ENCODE measurements at places on chromosomes 2 and 18. TPM values are rescaled to one million over a fixed set of nuclear protein-coding genes. Genes with fewer than 3 reads are reported as not detected.
A peak's percentile ranks its signal among the peaks of the same experiment; 100 is the strongest.

DNA sequence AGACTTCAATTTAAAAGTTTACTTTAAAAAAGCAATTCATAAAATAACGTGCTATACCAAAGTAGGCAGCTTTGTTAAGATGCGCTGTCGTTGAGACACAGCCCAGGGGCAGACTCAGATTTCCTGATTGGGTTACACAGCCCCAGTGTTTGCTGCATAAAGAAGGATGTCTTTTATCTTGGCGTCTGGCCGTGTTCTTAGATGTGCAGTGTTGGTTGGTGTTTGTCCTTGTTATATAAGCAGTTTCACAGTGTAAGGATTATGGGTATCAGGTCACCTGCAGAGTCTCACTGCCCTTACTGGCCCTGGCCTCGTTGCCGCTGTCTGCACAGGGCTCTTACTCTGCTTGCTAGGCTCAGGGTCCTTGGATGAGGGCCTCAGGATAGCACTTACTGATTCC, 108.5 kb downstream of the WDSUB1 start:
- DNase-seq, result no peak

DNA sequence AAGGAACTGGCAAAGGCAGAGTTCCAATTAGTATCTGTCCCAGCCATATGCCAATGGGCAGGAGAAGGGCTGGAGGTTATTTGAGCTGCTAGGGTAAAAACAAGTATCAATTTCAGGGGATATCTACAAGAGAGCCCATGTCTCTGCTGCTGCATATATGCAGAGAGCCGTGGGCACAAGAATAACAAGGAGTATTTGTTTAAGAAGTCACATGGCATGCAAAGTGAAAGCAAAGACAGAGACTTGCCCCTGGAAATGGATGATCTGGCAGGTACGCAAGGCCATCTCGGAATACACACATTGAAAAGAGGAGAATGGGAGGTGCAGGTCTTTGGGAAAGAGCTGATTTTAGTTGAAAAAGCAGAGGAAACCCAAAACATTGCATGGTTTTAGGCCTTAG, 170.6 kb downstream of the EVA1A start:
- no peak for DNase-seq

GRCh38 chr2:74571058-74571457, 16.5 kb downstream of the DOK1 start:
- DNase-seq, result no peak

GRCh38 chr2:131431336-131431735, 44.6 kb upstream of the TUBA3D start:
- no peak for DNase-seq

GRCh38 chr2:73291461-73292315, 1.7 kb downstream of the EGR4 start:
- no peak for DNase-seq

GRCh38 chr2:234444893-234445292, 52.0 kb downstream of the ARL4C start:
- DNase-seq, result no peak

GRCh38 chr18:3652380-3653262, 202.6 kb downstream of the TGIF1 start:
- peak; percentile 91 for DNase-seq

- DNase-seq, result peak; percentile 89
Measured at GRCh38 chr2:44291281-44292248, 16.3 kb downstream of the SLC3A1 start.

DNA sequence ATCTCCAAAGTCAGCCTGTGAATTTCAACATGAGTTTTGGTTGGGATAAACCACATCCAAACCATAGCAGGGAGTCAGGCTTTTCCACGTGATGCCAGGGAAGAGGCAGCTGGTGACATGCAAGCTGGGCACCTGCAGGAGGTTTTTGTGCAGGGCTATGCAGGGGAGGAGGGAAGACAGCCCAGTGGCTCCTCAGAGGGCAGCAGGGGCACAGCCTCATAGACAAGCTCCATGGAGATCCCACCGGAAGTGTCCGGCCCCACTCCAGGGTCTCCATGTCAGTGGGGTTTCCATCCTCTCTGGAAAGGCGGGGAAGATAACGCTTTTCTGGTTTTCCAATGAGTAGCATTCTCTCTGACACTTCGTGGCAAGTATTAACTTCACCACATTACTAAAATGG, 135.6 kb upstream of the TPO start:
- no peak for DNase-seq

- no peak for DNase-seq
Measured at GRCh38 chr2:33496726-33497125, 20.3 kb downstream of the RASGRP3 start.

- no peak for DNase-seq
Measured at GRCh38 chr18:50839996-50840395, 20.2 kb upstream of the MRO start.

DNA sequence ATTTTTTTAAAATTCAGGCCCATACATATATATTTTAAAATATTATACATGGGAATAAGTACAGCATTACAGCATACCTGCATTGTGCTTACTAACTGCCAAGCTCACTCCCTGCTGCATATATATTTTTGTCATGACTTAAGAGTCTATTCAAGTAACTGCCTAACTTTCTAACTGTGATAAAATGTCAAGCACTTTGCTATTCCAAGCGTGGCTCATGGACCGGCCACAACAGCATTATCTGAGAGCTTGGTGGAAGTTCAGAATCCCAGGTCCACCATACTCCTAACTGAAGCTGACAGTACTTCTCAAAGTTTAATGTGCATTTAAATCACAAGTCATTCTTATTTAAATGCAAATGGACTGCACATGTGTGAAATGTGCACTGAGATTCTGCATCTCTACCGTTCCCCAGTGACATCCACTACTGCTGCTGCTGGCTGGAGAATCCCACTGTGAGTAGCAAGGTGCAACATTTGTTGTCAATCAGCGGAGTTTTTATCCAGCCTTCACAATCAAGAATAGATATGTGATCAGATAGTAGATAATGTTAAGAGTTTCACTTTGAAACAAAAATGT, 79.1 kb downstream of the DYM start:
- DNase-seq, result no peak

DNA sequence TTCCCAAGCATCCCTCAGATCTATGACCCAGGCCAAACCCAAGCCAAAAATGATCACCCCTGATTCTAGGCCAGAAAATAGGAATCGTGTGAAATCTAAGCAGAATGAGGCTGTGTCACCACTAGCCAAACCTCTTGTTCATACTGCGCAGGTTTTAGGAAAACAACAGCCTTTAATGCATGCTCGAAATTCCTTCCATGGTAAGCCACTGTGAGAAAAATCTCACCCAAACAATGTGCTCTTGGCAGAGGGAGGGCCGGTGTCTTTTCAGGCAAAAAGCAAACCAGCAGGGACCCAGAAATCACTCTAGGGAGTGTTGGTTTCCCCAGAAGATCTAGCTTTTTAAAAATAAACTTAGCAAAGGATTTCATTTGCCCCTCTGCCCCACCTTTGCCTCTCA, 71.2 kb upstream of the FOSL2 start:
- no peak for DNase-seq

DNA sequence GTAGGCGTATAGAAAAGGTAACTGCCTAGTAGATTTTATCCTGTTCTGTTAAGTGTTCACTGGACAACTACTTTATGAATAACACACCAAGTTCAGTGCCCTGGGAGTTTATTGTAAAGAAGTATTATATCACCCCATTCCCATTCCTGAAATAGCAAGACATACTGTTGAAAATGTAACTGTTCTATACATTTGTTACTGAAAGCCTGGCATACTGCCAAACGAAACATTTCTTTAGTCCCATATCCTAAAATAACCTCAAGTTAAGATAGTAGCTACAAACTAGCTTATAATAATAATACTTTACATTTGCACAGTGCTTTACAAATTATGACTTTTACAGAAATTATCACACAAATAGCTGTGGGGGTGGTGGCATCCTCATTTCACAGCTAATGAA, 25.1 kb downstream of the SPDYA start:
- DNase-seq, result no peak

DNA sequence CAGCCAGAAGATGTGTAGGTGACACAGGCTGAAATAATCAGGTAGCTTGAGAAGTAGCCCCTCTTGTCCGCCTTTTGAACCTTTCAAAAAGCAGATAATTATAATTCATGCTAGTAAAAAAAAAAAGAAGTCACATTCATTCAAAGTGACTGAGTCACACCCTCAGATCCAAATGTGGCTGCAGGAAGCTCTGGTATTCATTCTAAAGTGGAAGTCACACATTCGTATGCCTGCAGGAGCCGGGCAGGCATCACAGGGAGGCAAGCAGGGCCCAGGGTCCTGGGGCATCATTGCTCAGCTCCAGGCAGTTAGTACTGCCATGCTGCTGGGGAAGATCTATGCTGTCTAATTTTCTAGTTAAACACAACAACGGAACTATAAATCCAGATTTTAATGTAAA, 21.7 kb upstream of the RAB11FIP5 start:
- DNase-seq, result no peak

- DNase-seq, result no peak
Measured at GRCh38 chr2:68987021-68987503, 12.6 kb downstream of the GKN1 start.

GRCh38 chr2:191738667-191739066, 60.7 kb downstream of the NABP1 start:
- no peak for DNase-seq

DNA sequence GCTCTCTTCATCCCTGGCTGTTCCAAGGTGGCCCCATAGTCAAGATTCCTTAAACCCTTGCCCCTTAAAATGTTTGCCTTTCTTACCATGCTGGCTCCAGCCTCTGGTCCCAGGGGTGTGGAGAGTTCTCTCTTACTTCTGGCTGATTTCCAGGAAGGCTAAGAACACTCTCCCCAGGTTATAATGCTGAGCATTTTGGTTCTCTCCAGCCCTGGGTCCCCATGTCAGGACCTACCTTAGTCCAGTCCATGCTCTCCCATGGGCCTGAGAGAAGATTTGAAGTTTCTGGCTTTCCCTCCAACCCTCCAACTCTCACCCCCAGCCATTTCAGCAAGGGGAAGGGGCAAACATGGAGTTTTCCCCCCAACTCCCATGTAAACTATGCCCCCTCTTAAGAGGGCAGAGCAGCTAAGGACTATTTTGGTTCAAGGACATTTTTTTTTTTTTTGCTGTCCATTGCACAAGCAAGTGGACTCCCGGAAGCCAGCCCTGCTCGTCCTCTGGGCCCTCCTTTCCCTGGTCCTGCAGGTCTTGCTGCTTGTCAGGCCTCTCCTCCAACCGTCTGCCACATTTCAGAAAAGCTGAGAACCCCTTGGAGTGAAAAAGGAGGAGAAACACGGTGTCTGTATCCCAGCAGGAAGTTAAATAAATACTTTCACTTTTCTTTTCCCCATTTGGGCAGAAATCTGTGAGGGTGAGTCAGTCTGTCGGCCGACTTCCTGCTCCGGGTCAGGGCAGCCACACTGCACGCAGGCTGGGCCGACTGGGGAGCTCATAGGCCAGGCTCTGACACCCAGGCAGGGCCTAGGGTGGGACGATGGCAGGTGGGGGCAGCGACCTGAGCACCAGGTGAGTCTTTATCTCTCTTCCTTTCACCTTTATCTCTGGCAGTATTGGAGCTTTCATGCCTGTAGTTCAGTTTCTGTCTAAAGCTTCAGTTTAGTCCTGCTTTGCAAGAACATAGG, at the start of gene SP140L:
SP140L (plus strand) TSS at position 741 of the 965 bp plus-strand sequence; CDS start at position 818, 77 bp downstream.
- peak; percentile 72 for DNase-seq

GRCh38 chr2:240142256-240142775, 1.9 kb upstream of the OTOS start:
- DNase-seq, result no peak

- DNase-seq, result no peak
Measured at GRCh38 chr2:176356251-176356650, 87.0 kb downstream of the MTX2 start.

DNA sequence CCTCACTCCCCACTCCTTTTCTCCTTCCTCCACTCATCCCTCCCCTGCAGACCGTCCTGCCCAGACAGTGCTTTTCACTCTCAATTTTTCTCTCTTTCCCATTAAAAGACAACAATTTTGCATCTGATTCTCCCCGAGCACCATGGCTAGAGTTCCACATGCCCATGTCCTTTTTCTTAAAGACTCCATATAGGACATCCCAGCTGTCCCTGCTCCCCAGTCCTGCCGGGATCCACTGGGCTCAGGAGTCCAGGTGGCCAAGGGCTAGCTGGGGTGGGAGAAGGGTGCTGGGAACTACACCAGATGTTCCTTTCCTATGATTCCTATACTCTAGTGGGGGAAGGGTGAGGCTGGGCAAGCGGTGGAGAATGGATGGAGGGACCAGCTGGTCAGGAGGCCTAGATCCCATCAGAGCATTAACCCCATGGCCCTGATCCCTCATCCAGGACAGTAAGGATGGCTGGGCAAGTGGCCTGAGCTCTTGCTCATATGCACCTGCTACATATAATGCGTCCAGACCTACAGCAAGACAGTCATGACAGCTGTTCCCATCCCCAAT, 52.8 kb upstream of the RMDN2 start:
- DNase-seq, result no peak

- DNase-seq, result no peak
Measured at GRCh38 chr2:28465148-28465885, 30.5 kb upstream of the PLB1 start.

DNA sequence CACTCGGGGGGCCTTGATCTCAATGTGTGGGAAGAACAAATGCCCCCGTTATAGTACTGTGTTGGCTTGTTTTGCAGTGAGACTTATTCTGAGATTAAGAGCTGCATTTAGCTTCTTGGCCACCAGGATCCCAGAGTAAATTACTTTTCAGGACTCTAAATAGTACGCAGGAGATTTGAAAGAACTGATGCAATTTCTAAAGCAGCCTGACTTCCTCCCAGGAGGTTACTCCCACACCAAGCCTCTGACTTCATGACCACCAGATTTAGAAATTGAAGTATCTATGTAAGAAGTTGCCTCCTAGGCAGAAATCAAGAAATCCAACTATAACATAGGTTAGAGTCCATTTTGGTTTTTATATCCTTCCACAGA, 67.0 kb downstream of the FEZ2 start:
- no peak for DNase-seq

GRCh38 chr18:10404168-10404567, 50.3 kb upstream of the APCDD1 start:
- no peak for DNase-seq

- DNase-seq, result no peak
Measured at GRCh38 chr2:44886414-44886813, 55.1 kb upstream of the SIX3 start.

- DNase-seq, result no peak
Measured at GRCh38 chr18:24230766-24231165, 91.9 kb downstream of the CABYR start.

- DNase-seq, result no peak
Measured at GRCh38 chr2:183666031-183666430, 541.8 kb downstream of the NUP35 start.

Gene ZEB2
- 17.2 TPM for polyA plus RNA-seq

Gene ACVR1C
- polyA plus RNA-seq, result 1.3 TPM

Gene USP34
- 36.8 TPM for polyA plus RNA-seq

Gene PDIA6
- polyA plus RNA-seq, result 766 TPM

Gene SGPP2
- 0.71 TPM for polyA plus RNA-seq

Gene ABHD3
- 45.9 TPM for polyA plus RNA-seq

Gene LRP2
- 8.1 TPM for polyA plus RNA-seq

Gene ALLC
- polyA plus RNA-seq, result not detected

Data from hepatocyte (in vitro differentiated cells).